ENCODE measurements at places on chromosomes 5 and 9.

DNA sequence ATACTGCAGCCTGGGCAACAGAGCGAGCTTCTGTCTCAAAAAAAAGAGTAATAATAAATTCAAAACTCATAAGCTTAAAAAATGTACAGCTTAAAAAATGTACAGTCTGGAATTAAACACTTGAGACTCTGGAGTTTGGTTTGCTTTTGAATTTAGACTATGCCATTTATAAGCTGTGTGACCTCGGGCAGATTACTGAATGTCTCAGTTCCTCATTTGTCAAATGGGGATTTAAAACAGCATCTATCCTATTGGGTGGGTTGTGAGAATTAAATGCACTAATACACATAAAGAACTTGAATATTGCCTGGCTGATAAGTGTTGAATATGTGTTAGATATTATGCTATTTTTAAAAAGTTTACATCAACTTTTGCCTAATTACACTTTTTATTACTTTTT is 98.4 kb downstream of the SCAMP1 start:
- no peak for DNase-seq

GRCh38 chr9:14273696-14274121 is 40.2 kb downstream of the NFIB start:
- no peak for DNase-seq

DNA sequence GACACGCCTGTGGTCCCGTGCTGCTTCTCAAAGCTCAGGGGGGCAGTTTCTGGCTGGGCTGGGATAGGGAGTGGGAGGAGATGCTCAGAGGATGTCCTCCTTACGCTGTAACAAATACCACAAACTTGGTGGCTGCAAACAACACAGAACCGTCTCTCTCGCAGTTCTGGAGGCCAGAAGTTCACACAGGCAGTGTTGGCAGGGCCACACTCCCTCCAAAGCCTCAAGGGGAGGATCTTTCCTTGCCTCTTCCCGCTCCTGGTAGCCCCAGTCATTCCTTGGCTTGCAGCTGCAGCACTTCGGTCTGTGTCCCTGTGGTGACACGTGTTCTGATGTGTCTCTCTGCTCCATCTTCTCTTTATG is 10.4 kb upstream of the ORM1 start:
- no peak for DNase-seq

GRCh38 chr5:167889276-167889675 is 402.2 kb upstream of the WWC1 start:
- DNase-seq, result no peak

All from globus pallidus (tissue), 1 donor.